NCI-H524 (cell line): ENCODE measurements at places on chromosomes 3 and 15.

GRCh38 chr15:65088643-65089021 is 12.1 kb downstream of the KBTBD13 start:
- no peak for DNase-seq

- no peak for DNase-seq
Observed at GRCh38 chr3:100155128-100155527, 40.8 kb upstream of the FILIP1L start.

DNA sequence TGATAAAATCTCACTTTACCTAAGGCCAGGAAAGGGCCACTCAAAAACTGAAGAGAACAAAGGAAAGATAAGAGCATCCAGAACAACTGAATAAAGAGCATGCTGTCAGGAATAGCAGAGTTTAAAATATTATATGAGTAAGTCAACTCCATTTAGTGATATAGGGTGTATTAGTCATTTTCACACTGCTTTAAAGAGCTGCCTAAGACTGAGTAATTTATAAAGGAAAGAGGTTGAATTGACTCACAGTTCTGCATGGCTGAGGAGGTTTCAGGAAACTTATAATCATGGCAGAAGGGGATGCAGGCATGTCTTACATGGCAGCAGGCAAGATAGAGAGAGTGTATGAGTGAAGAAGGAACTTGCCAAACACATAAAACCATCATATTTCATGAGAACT is 778.0 kb upstream of the NECTIN3 start:
- DNase-seq, result no peak

DNA sequence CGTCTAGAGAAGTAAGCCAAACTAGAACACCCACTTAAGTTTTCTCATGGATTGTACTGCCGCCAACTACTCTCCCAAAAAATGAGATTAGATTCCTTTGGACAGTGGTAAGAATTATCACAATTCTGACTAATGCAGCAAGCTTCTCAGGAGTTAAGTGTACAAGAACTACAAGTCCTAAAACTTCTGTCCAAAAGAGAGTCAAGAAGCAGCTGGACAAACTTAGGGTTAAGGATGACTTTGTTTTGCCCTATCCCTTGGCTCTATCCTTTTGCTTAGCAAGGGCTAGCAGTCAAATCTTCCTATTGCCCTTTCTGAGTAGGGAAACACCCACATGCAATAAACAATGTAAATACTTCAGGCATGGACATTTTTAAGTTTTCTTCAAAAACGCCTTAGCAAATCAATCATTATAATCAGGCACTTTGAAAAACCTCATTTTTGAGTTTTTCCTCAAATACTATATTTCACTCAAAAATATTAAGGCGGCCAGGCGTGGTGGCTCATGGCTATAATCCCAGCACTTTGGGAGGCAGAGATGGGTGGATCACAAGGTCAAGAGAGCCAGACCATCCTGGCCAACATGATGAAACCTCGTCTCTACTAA is 19.5 kb downstream of the RAF1 start:
- no peak for DNase-seq

DNA sequence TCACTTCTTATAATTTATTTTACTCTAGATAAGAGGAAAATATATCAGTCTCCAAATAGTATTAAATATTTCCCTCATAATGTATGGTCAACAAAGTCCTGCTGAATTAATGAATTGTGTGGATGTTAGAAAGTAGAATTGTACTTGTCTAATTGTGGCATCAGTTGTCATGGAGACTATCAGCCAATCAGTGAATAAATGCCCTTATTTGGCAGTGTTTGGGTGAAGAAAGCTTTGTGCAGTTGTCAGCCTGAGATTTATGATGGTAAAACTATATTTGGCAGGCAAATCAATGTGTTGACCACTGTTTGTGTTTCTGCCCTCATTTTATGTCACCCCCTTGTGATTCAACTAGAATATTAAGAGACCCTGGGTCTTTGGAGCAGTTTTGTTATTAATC is 293.6 kb upstream of the MDFIC2 start:
- no peak for DNase-seq

- no peak for DNase-seq
Observed at GRCh38 chr15:67142767-67143100, 77.3 kb downstream of the SMAD3 start.

DNA sequence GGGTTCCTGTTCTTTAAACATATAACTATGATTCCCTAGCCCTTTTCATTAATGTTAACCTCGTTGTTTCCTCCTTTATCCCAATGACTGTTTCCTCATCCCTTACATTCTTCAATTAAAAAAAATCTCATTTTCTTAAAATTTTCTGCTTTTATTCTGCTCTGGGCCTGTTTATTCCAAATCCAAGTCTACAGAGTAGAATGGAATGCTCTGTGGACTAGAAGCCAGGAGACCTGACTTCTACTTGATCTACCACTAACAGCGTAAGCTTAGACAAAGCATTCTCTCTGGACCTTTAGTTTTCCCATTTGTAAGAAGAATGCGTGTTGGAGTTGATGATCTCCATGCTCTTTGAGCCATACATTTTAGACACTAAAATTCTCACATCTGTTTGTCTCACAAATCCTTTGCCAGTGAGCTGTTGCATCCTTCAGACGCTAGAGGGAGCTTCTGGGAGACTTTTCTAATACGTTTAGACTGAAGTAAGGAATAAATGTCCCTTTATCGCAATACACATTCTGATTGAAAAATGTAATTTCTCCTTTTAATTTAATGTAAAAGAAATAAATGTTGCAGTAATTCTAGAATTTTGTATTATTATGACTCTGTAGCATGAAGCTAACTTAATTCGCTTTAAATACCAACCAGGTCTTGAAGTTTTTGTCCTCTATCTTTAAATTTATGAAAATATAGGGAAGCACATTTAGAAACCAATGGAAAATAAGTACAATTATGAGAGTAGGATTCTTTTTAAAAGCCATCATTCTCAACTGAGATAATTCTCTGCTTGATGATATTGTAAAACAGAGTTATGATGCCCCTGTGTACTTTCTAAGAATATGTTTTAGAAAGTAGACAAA is 21.7 kb upstream of the GMNC start:
- peak; percentile 91 for DNase-seq

GRCh38 chr15:56064152-56064551 is 70.7 kb upstream of the NEDD4 start:
- DNase-seq, result no peak

GRCh38 chr3:115843206-115843605 is 219.9 kb downstream of the GAP43 start:
- no peak for DNase-seq

- DNase-seq, result no peak
Observed at GRCh38 chr3:130835483-130835882, 58.4 kb upstream of the ATP2C1 start.

GRCh38 chr15:68598171-68599152 is 19.7 kb downstream of the CORO2B start:
- no peak for DNase-seq

GRCh38 chr15:40525855-40526254 is 39.0 kb downstream of the CCDC32 start:
- no peak for DNase-seq

GRCh38 chr3:158711886-158712285 is 20.4 kb downstream of the RARRES1 start:
- DNase-seq, result no peak

DNA sequence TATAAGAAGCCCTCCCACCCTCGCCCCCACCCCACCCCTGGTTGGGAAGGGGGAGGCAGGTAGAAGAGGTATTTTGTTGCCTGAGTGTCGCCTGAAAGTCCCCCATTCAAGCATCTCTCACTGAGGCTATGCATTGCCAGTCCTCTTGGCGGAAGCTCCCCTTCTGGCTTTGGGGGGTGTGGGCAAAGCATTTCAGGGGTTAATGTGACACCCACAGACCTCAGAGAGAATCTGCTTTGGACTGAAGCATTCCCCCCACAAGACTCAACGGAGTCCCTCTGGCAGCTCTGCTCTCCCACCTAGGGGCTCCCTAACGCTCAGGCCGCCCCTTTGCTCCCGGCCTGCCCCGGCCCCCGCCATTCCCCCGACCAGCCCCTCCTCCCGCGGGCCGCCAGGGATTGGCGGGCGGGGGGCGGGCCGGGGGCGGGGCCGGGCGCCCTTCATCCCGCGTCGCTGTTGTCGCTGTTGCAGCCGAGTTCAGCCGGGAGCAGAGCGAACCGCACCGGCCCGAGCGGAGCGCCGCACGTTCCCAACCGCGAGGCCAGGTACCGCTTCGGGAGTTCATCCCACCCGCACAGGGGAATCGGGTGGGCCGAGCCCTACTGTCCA is at the start of gene SLC38A3:
SLC38A3 (plus strand) TSS at position 468 of the 609 bp plus-strand sequence. CDS start 8,929 bp downstream, outside the sequence.
- no peak for DNase-seq

GRCh38 chr3:59882746-59883145 is 832.9 kb upstream of the CFAP20DC start:
- DNase-seq, result no peak

- DNase-seq, result no peak
Observed at GRCh38 chr3:159128628-159129027, 326.8 kb downstream of the MFSD1 start.

DNA sequence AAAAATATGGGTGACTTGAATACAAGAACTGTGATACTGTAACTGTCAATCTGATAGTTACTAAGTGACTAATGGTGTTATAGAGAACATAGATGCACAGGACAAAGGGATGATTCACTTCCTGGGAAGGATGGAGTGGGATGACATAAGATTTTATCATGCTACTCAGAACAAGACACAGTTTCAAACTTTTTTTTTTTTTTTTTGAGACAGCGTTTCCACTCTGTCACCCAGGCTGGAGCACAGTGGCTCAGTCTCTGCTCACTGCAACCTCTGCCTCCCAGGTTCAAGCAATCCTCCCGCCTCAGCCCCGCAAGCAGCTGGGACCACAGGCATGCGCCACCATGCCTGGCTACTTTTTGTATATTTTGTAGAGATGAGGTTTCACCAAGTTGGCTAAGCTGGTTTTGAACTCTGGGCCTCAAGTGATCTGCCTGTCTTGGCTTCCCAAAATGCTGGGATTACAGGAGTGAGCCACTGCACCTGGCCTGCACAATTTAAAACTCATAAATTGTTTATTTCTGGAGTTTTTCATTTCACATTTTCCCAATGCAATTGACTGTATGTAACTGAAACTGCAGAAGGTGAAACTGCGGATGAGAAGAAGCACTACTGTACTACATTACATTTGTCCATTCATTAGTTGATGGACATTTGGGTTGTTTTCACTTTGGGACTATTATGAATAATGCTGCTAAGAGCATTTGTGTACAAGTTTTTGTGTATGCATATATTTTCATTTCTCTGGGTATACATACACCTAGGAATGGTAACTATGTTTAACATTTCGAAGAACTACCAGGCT is 40.6 kb downstream of the ADIPOQ start:
- DNase-seq, result no peak

- DNase-seq, result peak; percentile 65
Observed at GRCh38 chr3:187197335-187197649, at the start of gene RTP1. Gene RTP1, plus strand, starts transcription at chr3:187197486. Its CDS starts 30 bp downstream, at chr3:187197516.

DNA sequence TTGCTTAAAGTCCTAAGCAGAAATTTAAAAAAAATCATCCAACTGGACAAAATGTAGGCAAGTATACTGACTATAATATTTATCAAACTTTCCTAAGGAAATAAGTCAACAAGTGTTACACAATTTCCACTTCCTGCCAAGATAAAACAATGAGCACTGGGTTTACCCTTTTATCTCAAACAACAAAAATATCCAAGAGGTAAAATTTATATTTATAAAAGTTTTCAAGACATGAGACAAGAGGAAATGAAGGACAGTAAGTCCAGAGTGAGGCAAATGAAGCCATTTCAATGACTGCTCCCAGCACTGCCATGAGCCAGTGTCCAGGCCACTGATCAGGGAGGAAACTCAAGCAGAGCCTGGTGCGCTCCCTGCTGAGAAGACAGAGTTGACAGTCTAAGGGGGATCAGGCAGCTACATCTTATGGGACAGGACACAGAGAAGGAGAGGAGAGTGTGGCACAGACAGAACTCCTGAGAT is 439.4 kb downstream of the RAP2B start:
- DNase-seq, result no peak

DNA sequence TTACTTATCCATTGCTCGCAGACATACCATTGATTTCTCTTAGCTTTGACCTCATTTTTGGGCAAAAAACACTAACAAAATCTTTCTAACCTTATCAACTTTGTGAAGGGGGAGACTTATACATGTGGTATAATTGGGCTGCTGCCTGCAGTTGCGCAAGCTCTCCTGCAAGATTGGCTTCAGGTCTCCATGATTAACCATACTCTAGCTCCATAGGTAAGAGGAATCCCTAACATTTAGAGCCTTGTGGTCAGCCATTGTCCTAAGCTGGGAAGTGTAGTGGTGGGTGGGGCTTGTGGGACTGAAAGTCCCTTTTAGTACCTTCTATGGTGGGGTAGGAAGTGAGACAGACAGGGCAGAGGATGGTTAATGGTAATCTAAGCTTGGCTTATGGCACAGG is 179.6 kb upstream of the THRB start:
- no peak for DNase-seq

- DNase-seq, result no peak
Observed at GRCh38 chr3:128198313-128198712, 45.0 kb downstream of the EEFSEC start.

DNA sequence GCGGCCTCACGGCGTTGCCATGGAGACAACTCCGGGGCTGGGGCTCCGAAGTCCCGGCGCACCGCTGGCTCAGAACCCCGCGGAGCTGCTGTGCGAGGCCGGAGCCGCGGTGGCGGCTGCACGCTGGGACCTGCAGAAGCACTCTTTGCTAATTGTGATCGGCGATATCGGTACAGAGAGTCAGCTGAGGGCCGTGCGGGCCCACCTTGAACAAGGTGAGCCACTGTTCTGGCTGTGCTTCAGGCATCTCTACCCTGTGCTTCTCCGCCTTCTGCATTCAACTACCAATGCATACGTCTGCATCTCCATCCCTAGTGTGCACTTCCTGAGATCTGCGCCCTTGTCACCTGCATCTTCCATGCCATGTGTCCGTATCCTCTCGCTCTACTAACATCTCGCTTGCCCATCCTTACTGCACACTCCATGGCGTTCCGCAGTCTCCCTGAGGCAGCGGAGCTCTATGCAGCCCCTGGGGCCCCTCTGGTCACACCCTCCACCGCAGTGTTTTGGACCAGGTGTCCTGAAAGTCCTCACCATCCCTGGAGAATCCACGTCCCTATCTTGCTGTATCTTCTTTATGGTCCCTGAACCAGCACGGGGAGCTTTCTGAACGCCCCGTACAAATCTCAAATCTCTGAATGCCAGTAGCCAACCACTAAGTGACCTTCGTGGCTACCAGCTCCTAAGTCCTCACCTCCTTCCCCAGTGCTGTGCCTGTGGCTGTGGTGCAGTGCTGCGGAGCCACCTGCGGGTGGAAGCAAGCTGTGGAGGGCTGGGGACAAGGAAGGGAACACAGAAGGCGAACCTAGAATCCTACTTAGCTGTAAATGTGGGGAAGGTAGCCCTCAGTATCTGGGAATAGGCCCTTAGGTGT is 6.2 kb upstream of the MAP1A start:
- peak; percentile 62 for DNase-seq
